ENCODE measurements at places on chromosomes 5 and 9.

DNA sequence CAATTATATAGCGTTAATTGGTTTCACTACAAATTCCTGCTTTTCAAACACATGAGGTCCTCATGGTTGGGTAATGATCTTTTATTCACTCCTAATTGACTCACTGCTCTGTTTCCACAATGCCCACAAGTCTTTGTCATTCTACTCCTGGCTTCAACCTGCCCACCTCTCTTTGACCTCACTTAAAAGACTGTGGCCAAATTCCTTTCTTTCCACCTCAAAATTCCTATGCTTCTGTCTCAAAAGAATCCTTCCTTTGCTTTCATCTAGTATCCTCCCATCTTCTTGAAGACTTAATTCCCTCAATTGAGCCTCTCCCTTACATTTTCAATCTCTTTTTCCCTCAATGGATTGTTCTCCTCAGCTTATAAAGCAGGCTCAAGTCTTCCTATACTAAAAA, 4.9 kb downstream of the APBA1 start:
- DNase-seq: no peak

GRCh38 chr9:99411479-99412115, 189.5 kb downstream of the SEC61B start:
- DNase-seq: no peak

DNA sequence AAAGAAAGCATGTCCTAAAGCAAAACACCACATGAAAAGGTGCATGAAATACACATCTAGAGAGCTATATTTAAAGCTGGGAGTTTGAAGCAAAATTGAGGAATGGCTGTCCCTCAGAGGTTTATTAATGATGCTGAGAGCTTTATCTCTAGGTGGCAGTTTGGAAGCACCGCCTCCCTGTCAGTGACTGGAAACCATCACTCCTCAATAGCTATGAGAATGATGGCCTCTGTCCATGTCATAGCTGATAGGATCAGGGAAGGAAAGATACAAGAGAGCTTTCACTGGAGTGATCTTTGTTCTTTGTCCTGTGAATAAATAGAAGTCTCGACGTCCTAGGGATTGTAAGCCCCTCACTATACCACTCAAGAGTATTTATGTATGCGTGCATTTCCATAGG, 110.5 kb downstream of the NUDT12 start:
- DNase-seq: no peak

DNA sequence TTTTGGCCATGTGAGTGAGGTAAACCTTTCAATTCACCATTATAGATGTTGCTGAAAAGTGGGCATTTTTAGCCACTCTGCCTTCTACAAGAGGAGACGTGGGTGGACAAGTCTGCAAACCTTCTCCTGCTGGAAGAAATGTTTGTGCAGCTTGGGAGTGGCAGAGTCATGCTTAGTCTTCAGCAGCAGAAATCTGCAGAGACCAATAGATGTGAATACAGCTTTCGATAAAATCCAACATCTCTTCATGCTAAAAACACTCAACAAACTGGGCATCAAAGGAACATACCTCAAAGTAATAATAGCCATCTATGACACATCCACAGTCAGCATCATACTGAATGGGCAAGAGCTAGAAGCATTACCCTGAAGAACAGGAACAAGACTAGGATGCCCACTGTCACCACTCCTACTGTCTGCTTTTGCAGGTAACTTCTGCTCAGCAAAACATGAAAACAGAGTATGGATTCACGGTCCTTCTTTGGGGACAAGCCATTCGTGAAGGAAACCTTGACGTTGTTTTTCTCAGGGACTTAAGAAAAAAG, 91.3 kb downstream of the RALGPS1 start:
- DNase-seq: no peak

DNA sequence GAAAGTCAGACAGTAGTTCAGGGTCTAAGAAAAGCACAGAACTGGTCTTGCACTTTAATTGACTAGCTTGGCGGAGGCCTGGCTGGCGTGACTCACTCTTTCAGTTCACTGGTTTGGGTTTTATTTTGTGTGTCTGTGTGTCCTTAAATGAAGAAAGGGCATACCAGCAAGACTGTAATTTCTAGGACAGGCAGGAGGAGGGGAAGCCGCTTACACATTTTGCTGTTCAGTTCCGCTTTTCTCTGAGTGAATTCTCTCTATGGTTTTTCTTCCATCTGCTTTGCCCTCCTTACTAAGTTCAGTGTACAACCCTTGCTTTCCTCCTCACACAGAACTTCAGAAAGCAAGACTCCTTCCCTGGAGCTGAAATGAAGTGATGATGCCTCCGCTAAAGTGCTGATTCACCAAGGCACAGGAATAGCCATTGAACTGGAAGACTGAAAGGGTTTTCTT, 150.8 kb downstream of the MEF2C start:
- DNase-seq: peak; percentile 94

DNA sequence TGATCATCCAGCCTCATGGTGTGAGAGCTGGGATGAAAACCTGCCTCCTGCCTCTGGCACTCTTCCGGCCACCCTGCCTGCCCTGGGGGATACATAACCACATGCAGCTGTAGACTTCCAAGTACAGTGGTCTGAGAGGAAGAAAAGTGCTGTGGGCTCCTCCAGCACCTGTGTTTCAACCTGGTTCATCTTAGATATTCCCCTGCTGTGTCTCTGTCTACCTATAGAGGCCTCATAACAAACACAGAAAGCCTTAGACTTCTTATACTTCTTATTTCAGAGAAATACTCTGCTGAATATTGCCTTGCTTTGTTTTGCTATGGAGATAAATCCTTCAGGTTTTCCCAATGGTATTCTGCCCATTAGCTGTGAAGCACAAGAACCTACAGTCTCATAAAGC, 19.6 kb upstream of the TNFAIP8 start:
- DNase-seq: no peak

DNA sequence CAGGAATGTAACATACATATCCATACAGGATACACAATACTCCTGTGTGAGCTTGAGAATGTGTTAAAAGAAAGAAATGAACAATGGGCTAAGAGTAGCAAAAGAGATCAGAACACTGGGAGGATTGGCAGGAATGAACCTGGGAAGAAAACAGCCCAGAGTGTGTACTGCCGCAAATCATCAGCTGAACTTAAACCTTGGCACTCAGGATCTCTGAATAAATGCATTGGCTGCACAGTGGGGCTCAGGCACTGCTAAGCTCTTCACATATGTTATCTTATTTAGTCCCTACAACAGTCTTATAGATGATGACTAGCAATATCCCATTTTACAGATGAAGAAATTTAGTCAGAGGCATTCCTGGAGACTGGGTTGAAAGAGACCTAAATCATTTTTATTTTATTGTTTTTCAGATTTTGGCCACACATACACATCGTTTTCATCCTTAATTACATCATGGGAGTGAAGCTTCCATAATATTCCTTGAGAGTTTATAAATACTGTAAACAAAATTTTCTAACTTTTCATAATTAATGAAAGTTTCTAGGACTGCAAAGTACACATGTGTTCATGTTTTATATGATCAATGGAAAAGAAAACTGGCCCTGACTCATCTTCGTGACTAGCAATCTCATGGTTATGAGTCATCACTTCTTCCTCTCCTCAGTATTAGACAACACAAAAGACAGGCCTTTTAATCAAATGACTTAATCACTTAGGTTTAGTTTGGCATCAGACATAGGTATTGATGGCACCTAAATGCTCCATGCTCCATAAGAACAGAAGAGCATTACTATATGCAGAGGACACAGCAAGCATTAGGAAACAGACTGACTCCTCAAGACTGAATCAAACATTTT, 59.2 kb downstream of the CDH18 start:
- DNase-seq: no peak

DNA sequence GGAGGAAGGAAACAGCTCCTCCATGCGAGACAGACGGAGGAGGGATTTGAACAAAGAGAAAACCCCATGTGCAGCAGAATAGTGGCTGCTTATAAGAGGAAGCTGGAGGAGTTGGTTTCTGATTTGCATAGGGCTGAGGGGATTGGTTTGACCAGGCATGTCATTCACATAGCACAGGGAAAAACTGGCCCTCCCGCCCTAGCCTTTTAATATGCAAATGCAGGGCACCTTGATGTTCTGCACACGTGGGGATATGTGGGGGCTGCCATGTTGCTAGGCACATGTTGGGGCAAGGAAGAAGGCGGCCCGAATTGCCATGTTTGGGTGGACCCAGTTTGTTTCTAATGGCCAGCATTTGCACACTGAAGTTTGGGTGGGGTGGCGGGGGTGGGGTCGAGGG, 42.2 kb downstream of the OSMR start:
- no peak for DNase-seq

DNA sequence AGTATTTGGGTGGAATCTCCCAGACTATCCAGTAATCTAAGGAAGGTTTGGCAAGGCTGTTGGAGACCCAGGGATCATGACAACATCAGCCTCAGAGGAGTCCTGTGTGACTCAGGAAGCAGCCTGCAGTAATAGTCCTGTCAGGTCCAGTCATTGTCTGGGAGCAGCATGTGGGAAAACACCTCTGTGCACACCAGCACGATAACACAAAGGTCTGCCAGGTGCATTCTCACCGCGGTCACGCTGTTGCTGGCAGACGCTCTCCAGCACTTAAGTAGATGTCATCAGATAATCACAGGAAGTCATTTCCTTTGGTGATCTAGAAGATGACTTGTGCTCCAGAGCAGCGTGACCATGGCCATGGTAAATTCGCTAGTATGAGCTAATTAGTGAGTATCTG, 99.2 kb upstream of the IQGAP2 start:
- peak; percentile 34 for DNase-seq

- no peak for DNase-seq
These were observed 365.0 kb downstream of the DMRT2 start for GRCh38 chr9:1415146-1415545.

DNA sequence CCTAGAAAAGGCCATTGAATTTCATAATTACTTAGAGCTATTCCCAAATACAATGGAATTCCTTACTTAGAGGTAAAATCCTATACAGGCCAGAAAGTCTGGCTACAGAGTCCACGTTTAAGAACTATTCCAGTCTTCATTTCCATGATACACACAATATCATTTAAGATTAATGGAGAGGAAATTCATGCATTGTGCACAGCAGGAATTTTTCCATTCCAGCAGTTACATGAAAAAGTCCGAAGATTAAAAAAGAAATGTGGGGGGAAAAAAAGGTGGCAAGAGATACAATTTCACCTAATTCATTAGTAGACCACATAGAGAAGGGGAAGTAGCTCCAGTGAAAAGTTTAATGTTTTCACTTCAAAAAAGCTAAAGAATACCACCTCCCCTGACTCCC, 63.1 kb downstream of the CHD1 start:
- DNase-seq: no peak

DNA sequence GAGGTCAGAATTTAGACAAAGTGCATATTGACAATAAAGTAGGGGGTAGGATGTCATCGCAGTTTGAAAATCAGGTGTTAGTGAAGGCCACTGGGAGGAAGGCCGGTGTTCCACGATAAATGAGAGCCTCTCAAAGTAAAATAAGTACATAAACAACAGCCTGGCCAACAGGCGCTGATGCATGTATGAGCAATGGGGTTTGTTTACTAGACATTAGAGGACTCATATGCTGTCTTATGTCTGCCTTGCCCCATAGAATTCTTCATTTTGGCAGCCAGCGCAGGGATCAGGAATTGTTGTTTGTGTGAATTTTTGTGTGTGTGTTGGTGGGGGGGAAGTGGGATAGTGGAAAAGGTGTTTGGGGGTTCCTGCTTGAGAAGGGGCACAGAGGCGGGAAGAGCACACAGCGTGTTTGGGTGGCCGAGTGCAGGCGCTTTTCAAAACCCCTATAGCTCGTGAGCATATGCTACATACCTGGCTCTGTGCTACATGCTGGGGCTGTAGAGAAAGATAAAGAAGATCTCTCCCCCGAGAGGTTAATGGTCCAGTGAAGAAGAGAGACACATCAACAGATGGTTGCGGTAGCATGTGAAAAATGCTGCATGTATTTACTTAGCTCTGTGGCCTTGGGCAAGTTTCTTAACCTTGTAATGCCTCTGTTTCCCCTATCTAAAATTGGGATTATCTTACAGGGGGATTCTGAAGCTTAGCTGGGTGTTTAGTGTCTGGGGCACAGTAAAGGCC, 11.5 kb downstream of the SNX30 start:
- no peak for DNase-seq

DNA sequence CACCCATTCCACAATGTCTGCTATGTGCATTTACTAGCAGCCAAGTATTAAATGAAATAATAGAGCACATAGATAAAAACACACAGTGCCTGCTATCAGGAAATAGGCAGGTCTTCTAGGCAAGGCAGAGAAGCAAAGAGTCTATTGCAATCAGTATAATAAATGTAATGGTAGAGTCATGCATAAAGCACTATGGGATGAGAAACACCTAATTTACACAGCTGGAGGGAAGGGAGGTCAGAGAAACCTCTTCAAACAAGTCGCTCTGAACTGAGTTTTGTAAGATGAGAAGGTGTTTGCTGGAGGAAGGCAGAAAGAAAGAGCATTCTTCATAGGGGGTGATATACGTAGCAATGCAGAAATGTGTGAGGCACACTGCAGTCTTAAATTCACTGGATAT, 341.0 kb upstream of the DMAC1 start:
- no peak for DNase-seq

- DNase-seq: no peak
These were observed 17.4 kb upstream of the PTCH1 start for GRCh38 chr9:95533996-95534680.

Measured in GM12878 (cell line).